EL (cell line): ENCODE measurements at places on chromosomes 16 and 17.
A peak's percentile ranks its signal among the peaks of the same experiment; 100 is the strongest.

- DNase-seq = peak; percentile 19
These were observed 665.2 kb downstream of the TOX3 start for GRCh38 chr16:51881731-51882130.

- DNase-seq = no peak
These were observed 49.8 kb downstream of the ERCC4 start for GRCh38 chr16:13969711-13970110.

DNA sequence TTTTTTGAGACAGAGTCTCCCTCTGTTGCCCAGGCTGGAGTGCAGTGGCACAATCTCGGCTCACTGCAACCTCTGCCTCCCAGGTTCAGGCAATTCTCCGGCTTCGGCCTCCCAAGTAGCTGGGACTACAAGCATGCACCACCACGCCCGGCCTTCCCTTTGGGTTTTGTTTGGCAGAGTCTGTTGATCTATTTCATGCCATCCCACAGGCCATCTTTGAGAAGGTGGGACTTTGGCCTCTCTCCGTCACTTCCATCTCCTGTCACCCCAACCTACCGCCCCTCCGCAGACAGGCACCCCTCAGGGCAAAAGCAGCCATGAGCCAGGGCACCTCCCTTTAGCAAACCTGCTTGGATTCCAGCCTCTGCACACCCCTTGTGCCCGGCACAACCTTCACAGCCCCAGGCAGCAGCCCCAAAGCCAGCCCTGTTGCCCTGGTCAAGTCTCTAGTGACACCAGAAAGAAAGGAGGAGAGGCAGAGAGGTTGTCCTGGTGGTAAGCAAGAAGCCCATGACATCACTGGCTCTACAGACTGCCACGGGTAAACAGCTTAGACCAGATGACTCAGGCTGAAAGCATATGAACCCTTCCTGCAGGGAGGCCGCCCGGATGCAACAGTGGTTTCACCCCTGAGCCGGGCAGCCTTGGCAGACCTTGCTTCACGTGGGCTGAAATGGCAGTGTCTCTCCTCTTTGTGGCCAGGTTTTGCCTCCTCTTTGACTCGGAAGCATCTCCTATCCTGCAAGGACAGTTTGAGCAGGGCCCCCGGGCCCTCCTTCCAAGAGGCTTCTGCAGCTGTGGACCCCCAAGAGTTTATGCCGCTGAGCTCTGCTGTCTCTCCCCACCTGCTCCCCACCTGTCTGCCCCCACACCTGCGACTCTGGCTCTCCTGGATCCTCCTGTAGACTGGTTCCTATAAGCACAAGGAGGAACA lies 8.1 kb upstream of the TIMP2 start:
- peak; percentile 98 for DNase-seq

GRCh38 chr16:31196324-31197088 lies 6.1 kb downstream of the PYCARD start:
- DNase-seq = no peak

GRCh38 chr17:72514321-72514861 lies 393.6 kb downstream of the SOX9 start:
- DNase-seq = no peak

- no peak for DNase-seq
These were observed 10.4 kb upstream of the TMEM132E start for GRCh38 chr17:34568953-34569352.

DNA sequence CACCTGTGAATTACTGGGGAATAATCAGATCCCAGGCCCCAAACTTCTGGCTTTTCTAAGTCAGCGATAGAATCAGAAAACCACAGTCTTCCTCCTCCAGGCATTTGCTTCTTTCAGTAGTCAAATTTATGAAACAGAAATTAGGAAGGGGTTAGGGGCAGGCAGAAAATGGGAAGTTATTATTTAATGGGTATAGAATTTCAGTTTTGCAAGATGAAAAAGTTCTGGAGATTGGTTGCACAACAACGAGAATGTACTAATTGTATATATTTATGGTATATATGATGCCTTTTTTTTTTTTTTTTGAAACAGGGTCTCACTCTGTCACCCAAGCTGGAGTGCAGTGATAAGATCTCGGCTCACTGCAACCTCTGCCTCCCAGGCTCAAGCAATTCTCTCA lies 23.5 kb downstream of the ORC6 start:
- no peak for DNase-seq

- no peak for DNase-seq
These were observed 2.2 kb downstream of the CYTH1 start for GRCh38 chr17:78779850-78780249.

- no peak for DNase-seq
These were observed 21.5 kb downstream of the USP22 start for GRCh38 chr17:21021208-21021803.

GRCh38 chr17:75405365-75406221 lies at the start of gene GRB2:
GRB2 (minus strand) TSS chr17:75405678; CDS start chr17:75393628, 12,050 bp downstream.
- DNase-seq = peak; percentile 97

DNA sequence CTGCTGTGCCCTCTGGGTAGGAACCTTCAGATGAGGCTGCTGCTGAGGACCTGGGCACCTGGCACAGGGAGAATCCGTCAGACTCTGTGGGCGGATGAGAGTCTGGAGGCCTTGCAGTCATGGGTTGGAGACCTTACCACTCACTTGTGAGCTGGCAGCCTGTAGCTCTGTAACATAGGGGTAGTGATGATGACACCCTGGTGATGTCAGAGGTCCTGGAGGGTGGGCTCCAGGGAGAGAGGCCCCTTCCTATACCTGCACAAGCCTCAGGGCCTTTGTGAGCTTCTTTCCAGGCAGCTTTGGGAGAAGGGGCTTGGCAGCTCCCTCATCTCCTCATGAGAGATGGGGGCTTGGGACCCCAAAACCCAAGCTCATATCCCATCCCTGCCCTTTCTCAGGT lies 1.6 kb downstream of the MIEF2 start:
- DNase-seq = no peak

DNA sequence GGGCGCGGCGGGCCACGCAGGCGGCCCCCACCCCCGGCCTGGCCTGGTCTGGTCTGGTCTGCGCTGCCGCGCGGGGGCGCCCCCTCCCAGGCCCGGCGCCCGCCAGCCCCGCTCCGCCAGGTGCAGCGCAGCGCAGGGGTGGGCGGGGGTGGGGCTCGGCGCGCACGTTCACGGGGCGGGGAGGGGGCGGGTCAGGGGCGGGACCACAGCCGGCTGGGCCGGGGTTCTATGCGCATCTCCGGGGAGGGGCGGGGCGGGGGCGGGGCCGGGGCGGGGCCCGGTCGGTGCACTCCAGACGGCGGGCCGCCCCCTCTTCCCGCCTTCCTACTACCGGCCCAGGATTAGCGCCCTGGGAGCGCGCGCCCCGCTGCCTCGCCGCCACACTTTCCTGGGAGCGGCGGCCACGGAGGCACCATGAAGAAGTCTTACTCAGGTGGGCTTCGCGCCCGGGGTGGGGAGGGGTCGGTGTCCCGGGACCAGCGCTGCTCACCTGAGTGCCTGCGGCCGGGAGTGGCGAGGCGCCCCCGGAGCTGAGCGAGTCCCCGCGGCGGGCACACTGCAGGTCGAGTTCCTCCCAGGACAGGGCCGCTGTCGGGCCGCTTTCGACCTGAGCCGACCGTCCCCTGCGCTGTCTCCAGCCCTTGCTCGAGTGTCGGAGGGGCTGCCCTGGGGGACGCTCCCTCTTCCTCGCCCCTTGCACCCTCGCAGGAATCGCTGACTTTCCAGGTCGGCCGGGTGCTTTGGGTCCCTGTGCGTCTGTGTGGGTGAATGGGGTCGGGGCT lies 140.5 kb downstream of the SEC14L1 start:
- DNase-seq = peak; percentile 44

GRCh38 chr16:57367116-57367752 lies 5.1 kb upstream of the CX3CL1 start:
- DNase-seq = peak; percentile 26

GRCh38 chr17:48553190-48553547 lies 8.3 kb upstream of the HOXB2 start:
- DNase-seq = no peak

- no peak for DNase-seq
These were observed 46.3 kb downstream of the KCNJ2 start for GRCh38 chr17:70215656-70216055.

GRCh38 chr16:15979801-15980200 lies 30.4 kb downstream of the ABCC1 start:
- no peak for DNase-seq

- DNase-seq = no peak
These were observed 40.8 kb downstream of the METRNL start for GRCh38 chr17:83119987-83120864.

- no peak for DNase-seq
These were observed 40.1 kb downstream of the OMG start for GRCh38 chr17:31256936-31257335.

- DNase-seq = no peak
These were observed 16.0 kb downstream of the RNF43 start for GRCh38 chr17:58401287-58401686.

- DNase-seq = peak; percentile 91
These were observed 18.2 kb downstream of the GNGT2 start for GRCh38 chr17:49191917-49192741.

DNA sequence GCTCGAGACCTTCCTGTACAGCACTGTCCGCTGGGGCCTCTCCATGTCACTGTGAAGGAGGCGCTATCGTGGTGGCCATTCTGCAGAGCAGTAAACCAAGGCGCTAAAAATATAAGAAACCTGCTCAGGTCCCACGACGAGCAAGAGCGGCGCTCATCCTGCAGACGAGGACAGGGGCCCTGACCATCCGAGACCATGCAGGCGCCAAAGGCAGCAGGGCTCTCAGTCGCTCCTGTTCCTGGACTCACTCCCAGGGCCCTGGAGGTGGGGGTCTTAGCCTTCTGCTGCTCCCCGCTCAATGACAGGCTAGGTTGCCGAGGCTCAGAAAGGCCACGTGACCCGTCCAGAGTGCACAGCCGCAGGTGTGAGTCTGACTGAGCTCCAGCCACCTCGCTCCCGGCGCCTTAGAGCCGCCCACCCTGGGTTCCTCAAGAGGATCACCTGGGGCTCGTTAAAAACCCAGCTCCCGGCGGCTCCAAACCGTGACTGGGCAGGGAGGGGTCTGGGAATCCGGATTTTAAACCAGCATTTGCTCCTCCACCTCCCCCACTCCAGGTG lies 509 bp upstream of the ATP2C2 start:
- no peak for DNase-seq

DNA sequence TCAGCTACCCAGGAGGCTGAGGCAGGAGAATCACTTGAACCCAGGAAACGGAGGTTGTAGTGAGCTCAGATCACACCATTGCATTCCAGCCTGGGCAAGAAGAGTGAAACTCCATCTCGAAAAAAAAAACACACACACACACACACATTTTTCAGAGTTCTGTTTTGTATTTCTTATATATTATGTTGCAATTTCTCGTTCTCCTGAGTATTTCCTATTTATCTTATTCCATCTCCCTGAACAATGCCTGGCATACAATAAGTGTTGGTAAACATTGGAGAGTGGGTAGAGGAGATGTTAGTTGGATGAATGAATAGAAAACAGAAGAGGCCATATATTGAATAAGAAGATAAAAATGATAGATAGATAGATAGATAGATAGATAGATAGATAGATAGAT lies 167.8 kb upstream of the CDH5 start:
- no peak for DNase-seq

GRCh38 chr17:28719021-28719433 lies 758 bp upstream of the RPL23A start:
- no peak for DNase-seq

DNA sequence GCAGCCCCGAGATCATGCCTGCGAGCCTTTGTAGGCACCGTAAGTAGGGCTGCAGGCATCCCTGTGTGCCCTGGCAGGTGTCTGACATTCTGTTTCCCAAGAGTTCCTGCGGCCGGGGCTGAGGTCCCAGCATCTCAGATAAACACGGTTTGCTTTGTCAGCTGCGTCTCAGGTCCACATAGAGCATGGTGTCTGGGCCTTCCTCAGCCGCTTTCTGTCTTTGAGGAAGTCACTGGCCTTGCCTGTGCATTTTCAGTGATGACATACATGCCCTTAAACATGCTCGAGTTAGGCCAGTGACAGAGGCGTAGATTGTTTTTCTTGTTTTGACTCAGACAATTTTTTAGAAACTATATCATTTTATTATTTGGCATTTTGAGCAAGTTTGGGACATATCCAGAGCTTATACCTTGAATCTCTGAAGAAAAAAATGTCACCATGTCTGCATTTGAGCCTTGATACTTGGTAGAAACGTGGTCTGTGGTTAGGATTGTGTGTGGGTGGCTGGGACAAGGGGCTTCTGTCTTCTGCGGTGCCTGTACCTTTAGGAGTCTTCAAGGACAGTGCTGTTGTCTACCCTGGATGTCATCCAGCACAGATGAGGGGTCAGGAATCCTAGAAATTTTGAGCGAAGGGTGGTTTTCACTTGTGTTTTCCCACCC lies 105.8 kb downstream of the SNX29 start:
- DNase-seq = no peak

GRCh38 chr17:17120294-17120693 lies 78.0 kb downstream of the MPRIP start:
- no peak for DNase-seq

DNA sequence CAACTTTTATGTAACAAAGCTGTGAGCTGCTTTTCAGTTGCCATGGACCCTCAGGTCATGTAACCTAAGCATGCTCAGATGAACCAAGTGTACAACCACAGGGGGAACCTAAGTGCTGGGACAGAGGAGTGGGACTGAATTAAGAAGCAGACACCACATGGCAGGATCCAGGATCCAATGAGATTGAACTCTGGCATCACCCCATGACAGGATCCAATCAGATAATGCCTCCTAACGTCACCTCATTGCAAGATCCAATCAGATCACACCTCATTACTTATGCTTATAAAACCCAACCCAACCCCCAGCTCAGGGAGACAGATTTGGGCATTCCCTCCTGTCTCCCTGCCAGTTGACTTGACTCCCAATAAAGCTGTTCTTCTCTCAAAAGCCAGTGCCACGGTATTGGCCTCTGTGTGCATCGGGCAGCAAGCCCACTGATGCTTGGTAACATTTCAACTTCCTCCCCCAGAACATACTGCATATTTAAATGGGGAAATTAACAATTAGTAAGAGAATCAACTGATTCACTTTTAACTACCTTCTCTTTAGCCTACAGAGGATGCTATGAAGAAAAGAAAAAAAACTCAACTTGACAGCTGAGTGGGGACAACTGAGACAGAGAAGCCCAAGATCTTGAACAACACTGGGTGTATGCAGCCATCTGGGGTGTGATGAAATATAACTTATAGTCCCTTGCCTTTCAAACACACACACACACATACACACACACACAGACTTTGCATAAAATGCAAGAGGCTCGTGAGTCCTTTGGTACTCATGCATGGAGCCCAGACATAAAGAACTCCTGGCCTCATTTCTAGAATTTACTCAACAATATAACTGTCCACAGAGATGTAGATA lies 148.4 kb downstream of the SLC39A11 start:
- no peak for DNase-seq

- DNase-seq = peak; percentile 80
These were observed 530 bp downstream of the NAA60 start for GRCh38 chr16:3444032-3444388.

- no peak for DNase-seq
These were observed 66.0 kb downstream of the RAP1GAP2 start for GRCh38 chr17:2862197-2862596.
